Foreskin keratinocyte (primary cell): ENCODE measurements at places on chromosomes 6 and 20.
A peak's percentile ranks its signal among the peaks of the same experiment; 100 is the strongest.

DNA sequence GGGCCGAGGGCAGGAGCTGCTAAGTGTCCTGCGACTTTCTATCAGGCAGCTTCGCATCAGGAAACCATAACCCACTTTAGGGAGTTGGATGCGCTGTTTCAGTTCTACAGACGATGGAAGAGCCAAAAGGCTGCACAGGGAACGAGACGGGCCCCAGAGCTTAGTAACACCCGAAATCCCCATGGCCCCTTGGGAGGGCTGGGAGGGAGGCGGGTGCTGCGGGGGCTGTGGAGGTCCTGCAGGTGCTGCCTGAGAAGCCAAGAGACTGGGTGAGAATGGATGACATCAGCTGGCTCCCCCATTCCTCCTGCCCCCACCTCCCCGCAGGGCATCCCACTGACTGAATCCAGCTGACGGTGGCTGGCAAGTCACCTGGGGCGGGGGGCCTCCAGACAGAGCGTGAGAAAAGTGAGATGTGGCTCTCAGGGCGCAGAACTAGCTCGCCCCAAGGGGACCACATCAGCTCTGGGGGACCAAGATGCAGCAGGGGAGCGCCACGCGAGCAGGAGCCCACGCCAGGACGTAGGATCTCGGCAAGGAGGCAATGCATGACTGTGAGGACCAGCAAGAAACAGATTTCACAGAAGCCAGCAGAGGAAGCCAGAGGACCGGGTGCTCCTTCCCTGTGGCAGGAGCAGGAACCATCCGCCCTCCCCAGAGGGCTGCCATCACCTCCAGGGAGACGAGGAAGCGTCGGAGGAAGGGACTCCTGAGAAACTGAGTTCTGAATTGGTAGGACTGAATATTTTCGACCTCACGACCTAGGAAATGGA is 36.8 kb downstream of the PNLDC1 start:
- DNase-seq = no peak

GRCh38 chr6:133590814-133591213 is 298.1 kb upstream of the TCF21 start:
- DNase-seq = peak; percentile 96

- DNase-seq = no peak
Observed at GRCh38 chr6:20658516-20658915, 124.3 kb downstream of the CDKAL1 start.

DNA sequence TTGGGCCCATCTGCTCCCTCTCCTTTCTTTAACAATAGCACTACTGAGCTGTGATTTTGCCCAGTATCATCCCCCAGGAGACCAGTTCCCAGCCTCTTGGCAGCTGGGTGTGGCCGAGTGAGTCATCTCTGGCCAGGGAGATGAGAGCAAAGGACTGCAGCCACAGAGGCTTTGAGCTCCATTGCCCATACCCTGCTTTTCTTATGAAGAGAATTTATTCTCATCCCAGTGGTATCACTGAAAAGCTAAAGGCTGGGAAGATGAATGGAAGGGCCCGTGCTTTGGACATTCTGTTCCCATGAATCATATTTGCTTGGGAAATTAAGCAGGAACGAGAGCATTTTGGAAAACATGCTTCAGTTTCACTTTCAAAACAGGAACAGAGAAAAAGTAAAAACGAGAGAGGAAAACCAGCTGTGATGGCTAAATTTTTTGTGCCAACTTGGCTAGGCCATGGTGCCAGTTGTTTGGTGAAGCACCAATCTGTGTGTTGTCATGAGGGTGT is 14.9 kb downstream of the CST3 start:
- DNase-seq = peak; percentile 93

- no peak for DNase-seq
Observed at GRCh38 chr6:134932098-134932497, 17.8 kb downstream of the ALDH8A1 start.

GRCh38 chr6:5809450-5809849 is 197.3 kb downstream of the NRN1 start:
- no peak for DNase-seq

- no peak for DNase-seq
Observed at GRCh38 chr6:387293-387741, 4.2 kb upstream of the IRF4 start.

GRCh38 chr6:42230345-42231321 is 13.0 kb upstream of the MRPS10 start:
- no peak for DNase-seq

DNA sequence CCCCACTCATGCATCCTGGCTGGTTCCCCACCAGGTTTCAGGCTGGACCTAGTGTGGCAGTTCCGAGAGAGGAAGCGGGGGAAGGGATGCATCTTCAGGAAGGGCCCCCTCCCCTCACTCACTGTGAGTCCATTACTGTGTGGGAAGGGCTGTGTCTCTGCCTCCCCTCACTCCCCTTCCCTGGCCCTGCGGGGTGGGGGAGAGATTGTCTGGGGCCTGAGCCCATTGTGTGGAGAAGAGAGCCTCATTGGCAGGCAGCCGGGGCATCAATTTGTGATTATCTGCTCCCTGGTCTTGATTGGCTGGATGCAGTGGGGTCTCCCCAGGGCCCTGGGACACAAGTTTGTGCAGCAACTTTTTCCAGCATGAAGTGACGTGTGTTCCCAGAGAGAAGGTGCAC is 4.1 kb upstream of the MYT1 start:
- DNase-seq = no peak

- no peak for DNase-seq
Observed at GRCh38 chr6:112595841-112596240, 248.7 kb downstream of the RFPL4B start.

DNA sequence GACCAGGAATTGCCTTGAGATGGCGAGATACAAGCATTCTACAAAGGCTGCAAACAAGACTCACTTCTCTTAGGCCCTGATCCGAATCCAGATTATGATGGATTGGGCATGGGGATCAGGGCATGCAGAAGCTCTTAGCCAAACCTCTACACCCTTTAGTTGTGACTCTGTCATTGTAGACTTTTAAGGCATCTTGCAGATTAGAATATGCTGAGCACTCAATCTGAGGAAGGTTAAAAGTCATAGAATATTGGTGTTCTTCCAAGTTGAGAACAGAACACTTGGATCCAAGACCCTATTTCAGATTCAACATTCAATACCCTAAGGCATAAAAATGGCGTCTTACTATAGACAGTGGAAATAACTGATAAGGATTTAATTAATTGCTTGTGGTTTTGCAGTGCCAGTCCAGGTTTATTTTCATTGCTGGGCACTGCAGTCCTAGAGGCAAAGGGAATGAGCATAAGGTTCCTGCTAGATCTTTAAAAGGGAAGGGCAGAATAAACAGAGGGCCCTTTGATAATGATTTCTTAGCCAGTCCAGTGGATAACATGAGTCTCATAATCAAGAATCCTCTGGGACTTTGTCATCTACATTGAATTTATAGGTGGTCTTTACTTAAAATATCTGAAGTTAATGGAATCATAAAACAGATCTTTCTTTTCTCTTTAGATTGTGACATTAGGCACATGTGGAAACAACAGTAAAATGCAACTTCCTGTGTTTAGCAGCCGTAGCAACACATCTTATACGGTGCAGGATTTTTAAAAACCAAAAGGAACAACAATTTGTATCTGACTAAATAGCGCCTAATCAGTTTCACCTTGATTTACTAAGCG is 17.6 kb downstream of the PHACTR2 start:
- no peak for DNase-seq

DNA sequence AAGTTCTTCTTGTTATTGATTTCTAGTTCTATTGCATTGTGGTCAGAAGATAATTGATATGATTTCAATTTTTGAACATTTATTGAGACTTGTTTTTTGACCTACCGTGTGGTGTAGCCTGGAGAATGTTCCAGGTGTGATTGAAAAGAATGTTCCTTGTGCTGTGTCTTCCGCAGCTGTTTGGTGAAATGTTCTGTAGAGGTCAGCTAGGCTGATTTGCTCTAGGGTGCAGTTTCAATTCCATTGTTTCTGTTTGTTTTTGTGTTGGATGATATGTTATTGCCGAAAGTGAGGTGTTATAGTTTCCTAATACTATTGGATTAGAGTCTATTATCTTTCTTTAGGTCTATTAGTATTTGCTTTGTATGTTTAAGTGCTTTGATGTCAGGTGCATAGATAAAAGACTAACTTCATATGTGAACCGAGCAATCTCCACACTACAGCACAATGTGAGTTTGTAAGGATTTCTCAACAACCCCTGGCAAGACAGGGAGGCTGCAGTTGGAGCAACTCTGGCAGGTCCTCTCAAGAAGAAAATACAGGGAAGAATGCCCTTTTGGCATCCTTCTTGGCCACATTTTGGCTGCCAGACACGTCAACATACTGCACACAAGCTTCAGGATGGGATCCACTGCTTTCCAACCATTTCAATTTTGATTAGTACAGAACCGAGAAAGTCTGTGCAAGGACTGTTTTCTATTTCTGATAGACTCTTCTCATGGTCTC is 320.7 kb downstream of the RNF144B start:
- DNase-seq = no peak

DNA sequence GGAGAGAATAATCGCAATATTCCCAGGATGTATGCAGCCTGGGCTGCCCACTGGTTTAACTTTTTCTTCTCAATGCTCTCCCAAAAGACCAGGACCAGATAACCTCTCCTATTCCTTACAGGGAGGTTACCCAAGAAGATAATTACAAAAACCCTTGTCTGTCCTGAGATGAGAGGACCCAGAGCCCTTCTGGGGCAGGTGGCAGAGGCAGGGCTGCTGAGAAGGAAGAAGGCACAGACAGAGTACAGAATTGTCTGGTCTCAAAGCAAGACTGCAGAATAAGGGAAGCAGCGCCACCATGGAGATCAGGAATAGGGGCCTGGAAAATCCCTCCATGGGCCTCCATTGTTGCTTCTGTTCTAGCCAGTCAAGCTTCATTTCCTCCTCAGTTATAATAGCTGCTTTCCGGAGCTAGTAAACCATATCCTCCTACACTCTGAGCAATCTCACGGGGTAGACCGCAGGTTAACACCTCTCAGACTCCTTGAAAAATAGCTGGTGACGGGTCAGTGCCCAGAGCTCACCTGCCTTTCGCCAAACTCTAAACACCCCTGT is 463 bp upstream of the HLA-DMB start:
- DNase-seq = no peak
